T-helper 2 cell treated with Interferon-gamma antibody and Interleukin-4, amounts not matched to agents 5 μg/mL and 100 μg/mL, for 36 hours (primary cell): ENCODE measurements at places on chromosomes 12 and 14.

GRCh38 chr12:56632701-56633467 lies 2.8 kb upstream of the BAZ2A start:
- no peak for DNase-seq

GRCh38 chr12:122124370-122124769 lies 45.8 kb downstream of the MLXIP start:
- DNase-seq, result no peak

DNA sequence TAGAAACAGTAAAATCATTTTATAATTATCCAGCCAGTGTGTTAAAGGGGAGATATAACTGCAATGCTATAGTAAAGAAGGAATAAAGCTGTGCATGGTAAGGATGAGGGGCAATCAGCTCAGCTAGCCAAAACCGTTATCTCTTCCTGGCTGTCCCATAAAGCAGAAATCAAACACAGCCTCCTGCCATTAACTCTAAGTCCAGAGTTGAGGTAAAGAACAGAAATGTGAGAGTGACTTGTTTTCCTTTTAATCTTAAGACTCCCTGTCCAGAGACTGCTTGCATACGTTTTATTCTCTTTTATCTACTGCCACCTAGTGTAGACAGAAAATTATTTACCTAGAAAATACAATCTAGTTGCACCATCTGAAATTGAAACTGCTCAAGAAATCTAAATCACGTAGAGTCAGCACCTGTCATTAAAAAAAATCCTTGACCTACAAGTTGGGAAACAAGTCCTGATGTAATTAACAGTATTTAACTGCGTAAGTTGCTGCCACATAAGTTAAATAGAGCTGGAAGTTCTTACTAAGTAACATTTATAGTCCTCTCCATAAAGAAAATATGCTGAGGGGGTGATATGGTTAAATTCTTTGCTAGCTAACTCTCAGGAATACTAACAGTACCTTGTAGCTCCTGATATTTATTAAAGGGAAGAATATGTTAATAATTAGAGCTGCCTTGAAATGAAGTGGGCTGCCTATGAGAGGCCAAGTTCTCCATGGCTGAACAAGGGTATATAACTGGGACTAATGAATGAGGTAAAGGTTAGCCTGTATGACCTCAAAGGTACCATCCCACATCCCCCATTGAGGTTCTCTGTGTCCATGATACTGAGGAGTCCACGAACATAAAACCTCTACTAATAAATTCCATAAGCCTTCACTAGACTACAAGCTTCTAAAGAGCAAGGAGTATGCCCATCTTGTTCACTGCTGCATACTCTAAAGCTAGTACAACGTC lies 62.7 kb downstream of the GALNT4 start:
- DNase-seq, result no peak

DNA sequence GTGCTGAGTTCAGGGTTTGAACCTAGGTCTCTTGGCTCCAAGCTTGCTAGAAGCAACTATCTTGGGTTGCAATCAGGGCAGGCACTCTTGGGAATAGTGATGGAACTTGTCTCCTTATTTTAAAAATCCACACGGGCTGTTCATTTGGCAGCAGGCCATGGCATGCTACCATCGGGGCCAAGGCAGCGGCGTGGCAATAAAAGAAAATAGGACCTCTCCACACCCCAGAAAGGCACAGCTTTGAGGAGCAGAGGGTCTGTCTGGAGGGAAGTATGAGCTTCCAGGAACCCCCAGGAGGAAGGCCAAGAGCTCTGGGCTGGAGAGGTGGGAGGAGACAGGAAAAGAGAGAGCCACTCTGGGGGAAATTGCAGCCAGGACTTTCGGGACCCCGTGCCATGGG lies 15.3 kb downstream of the RPS6KL1 start:
- no peak for DNase-seq

GRCh38 chr12:85309125-85309566 lies 29.1 kb downstream of the ALX1 start:
- no peak for DNase-seq

DNA sequence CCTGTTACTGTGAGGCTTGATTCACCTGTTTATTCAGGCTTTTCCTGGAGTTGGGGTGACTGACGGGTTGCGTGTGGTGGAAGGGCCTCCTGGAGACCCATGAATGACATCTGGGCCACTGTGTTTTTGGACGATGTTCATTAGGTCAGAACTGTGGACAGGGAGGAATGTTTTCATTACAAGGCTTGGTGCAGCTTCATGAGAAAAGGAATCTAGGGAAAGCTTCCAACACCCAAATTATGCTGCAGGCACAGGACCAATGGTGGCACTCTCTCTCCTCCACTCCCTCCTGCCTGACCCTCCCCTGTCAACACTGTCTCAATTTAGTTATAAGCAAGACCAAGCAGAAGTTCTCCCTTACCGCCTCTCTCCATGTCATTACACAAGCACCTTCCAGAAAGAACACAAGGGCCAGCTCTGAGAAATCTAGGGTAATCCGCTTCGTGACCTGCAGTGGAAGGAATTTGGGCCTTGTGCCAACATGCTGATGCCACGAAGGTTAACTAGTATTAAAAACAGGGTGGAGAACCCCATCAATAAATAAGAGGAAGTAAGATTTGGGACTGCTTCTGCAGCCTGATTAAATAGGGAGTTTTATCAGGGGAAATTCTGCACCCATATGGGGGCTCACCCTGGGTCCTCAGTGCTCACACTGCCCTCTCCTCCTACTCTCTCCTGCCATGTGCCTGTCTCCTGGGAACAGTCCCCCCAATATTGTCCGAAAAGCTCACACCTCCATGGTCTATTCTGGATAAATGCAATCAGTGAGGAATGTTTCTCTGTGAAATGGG lies 200.3 kb downstream of the KTN1 start:
- DNase-seq, result no peak

DNA sequence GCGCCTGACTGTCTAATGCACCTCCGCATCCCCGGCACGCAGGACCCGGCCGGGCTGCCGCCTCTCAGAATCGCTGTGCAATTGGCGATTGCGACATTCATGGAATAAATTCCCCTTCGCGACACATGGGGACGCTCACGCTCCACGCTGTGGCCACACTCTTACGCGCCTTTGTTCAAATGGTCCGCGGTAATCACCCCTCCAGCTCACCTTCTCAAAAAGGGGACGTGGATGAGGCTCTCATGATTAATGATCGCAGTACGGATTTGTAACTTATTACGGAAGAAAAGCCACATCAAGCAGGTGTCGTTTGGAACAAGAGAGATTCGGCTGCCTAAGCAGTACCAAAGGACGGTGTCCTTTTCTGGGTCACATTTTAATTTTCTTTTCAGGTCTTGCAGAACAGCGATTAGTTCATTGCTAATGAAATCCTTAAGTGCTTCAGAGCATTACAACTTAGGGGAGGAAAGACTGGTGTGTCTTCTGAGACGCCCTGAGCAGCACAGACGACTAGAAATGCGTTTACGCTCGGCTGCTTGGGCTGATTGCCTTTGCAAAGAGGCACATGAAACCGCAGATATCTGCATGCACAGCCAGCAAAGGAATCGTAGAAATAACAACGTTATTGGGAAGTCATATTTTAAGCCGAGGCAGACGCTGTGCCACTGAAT lies 37.3 kb upstream of the ADGRD1 start:
- peak; percentile 7 for DNase-seq

DNA sequence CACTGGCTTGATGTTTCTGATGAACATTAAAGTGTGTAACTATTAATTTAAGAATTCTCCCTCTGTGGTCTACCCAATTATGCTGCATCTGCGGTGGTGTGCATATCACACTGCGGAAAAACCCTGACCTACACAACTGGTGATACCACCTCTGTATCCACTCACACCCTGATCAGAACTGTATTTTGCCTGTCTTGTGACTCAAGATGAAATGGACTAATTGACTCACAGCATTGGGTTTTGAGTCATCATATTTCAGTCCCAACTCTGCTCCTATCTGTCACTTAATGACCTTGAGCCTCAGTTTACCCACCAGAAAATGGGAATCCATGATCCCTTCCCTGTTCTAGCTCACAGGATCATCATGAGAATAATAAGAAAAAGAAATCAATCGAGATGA lies 65.6 kb downstream of the NUAK1 start:
- DNase-seq, result peak; percentile 19

- DNase-seq, result no peak
These were observed 233.2 kb downstream of the PHLDA1 start for GRCh38 chr12:75798136-75798926.

- no peak for DNase-seq
These were observed 69.4 kb downstream of the CD163L1 start for GRCh38 chr12:7374423-7375144.

DNA sequence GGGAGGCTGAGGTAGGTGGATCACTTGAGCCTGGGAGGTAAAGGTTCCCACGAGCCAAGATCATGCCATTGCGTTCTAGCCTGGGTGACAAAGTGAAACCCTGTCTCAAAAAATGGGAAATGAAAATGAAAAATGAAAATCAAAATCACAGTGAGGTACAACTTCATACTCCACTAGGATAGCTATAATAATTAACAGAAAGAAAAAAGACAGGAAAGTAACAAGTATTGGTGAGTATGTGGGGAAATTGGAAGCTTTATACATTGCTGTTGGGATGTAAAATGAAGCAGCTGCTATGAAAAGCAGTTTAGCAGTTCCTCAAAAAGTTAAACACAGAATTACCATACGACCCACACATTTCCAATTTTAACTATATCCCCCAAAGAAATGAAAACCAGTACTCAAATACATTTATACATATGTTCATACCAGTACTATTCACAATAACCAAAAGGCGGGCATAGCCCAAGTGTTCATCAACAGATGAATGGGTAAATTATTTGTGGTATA lies 22.2 kb downstream of the SGPP1 start:
- DNase-seq, result no peak

- DNase-seq, result no peak
These were observed 6.1 kb downstream of the RHOF start for GRCh38 chr12:121787063-121788025.

DNA sequence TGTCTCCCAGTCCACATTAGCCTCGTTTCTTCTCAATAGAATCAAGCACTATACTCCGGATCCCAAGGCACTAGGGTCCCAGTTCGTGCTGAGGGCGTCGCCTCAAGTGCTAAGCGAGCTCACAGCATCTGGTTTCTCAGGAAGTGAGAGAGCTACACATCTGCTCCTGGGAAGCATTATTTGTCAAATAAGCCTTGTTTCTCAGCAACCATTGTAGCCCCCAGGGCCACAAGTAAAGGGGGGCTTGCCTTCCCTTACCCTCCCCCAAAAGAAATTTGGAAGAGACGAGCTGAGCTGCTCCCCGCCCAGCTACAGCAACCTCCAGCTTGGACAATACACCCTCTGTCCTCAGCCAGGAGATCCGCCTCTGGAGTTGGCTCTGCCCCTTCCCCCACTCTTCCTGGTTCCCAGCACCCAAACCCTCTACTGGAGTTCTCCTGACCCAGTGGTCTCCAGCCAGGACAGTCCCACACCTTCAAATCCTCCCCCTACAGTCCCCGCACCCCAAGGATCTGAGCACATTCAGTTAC lies 5.7 kb upstream of the TNS2 start:
- DNase-seq, result no peak
